ENCODE measurements at places on chromosomes 16 and 17.

GRCh38 chr17:81884968-81885367, 6.4 kb downstream of the ALYREF start:
- DNase-seq = no peak

GRCh38 chr17:55271958-55272710, 7.4 kb downstream of the HLF start:
- no peak for DNase-seq

DNA sequence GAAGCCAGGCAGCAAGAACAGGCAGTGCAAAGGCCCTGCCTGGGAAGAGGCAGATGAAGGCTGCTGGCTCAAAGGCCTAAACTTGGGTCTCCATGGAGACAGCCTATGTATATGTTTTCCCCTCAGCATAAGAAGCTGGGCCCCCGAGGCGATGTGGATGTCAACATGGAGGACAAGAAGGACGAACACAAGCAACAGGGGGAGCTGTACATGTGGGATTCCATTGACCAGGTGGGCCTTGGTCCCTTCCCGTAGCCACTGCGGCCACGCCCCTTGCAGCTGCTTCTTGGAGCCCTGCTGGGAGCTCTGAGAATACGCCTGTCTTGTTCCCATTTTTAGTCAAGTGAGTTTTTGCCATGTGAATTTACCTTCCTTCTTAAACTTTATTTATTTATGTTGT, 106.0 kb downstream of the SDR42E1 start:
- DNase-seq = no peak

DNA sequence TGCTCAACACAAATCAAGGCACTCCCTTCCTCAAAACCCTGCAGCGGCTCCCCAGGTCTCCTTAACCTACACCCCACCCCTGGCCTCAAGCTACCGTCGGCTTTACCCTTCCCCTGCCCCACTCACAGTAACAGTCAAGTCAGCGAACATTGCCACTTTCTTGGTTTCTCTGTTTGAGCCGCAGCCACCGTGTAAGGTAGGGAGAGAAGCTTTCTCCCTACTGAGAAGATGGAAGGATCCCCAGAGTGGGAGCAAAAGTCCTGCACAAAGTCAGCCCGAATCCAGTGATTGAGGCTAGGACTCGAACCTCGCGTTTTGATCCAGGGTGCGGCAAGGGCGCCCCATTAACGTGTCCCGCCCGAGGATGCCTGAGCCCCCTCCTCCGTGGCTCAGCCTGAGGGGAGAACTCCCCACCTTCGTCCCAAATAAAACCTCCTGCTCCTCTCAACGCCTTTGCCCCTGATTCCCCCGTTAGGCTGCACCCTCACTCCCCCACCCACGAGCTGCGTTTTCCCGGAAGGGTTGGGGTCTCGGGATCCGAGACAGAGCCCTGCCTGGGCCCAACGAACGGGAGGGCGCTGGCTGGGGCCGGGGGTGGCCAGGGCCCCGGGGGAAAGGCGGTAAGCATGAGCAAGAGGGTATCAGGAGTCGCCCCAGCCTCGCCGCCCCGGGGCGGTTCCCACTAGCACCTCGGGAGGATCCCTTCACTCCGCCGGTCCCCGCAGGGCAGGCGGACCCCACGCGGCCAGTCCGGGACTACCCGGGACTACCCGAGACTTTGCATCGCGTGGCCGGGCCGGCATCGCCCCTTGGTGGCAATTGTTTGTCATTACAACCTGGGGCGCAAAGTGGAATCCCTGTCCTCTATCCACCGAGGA, 9.9 kb upstream of the NAGS start:
- DNase-seq = peak; percentile 15

DNA sequence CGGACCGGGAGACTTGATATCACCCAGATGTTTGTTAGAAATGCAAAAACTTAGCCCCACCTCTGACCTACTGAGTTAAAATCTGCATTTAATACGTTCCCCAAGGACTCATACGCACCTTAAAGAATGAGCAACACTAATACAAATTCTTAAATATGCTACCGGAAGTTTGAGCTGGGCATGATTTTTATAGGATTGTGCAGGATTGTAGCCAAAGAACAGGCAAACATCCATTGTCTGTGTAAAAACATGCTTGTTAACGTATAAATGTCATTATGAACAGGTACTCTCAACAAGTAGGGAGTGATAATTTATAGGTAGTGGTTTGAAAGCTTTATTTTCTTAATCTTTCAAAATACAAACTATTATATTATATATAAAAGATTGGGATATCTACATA, 22.3 kb upstream of the COX10 start:
- DNase-seq = no peak
